ENCODE measurements at places on chromosomes 2 and 18.

GRCh38 chr18:63105636-63106316 lies 213.8 kb downstream of the BCL2 start:
- no peak for DNase-seq

- no peak for DNase-seq
Measured at GRCh38 chr2:17122887-17123501, 395.2 kb downstream of the RAD51AP2 start.

DNA sequence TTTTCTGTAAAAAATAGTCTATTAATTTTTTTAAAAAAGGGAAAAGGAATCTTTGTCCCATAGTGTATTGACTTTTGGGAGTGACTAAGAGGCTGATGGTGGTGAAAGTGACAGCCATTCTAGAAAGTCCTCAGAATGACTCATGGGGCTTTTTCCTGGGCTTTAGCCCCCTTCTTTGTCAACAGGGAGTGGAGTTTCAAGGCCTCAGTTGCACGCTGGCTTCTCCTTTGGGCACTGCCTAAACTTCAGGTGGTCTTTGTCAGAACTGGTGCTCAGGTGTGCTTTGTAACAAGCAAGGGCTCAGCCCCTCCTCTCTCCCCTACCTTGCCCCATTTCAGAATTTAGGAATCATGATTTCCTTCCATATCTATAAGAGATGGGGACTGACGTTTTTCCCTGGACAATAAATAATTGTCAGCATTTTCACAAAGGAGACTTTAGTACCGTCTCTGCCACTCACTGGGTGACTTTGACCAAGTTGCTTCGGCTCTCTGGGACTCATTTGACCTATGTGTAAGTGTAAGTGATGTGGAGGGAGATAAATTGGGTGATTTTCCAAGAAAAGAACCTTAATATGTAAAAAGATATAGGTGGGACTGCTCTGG lies 61.2 kb upstream of the IGFBP2 start:
- no peak for DNase-seq

- DNase-seq: no peak
Measured at GRCh38 chr2:72920318-72921087, 3.2 kb downstream of the EMX1 start.

- DNase-seq: peak; percentile 44
Measured at GRCh38 chr2:70647873-70648481, 94.4 kb upstream of the TGFA start.

DNA sequence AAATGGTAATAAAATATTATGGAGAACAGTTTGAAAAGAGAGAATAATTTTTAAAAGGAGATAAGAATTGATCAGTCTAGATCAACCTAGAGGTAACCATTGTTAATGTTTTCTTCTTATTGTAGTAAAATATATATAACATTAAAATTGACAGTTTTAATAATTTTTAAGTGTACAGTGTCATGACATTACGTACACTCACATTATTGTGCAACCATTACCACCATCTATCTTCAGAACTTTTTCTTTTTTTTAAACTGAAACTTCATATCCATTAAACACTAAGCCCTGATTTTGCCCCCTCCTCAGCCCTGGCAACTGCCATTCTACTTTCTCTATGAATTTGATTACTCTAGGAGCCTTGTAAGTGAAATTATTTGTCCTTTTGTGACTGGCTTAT lies 121.1 kb downstream of the LDLRAD4 start:
- no peak for DNase-seq

GRCh38 chr18:48859311-48860268 lies 91.2 kb downstream of the SMAD7 start:
- DNase-seq: peak; percentile 93

DNA sequence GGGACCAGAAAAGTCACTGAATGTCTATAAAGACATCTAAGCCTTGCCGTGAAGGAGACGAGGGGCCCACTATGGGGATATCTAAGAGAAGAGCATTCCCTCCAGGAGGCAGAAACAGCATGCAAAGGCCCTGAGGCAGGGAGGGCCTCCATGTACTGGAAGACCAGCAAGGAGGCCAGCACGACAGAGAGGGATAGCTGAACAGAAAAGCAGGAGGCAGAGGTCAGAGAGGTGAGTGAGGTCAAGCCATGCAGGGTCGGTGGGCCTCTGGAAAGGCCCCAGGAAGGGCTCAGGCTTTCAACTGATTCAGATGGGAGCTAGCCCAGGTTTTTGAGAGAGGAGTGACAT lies 5.7 kb downstream of the TRABD2A start:
- no peak for DNase-seq

DNA sequence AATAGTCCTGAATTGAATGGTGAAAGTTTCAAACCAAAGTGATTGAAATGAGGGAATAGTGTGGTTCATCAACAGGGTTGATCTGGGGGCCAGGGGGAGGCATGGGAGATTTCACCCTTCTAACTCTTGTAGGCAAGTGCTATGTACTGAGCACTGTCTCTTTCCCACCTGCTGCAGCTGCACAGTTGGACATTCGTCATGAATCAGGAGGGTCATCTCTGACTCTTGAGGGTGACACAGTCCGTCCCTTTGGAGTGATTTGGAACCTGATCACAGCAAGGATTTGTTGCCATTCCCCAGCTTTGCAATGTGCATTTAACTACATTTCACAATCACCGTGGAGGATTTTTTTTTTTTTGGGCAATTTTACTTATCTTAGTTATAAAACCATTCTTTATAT lies 224.6 kb downstream of the PHLPP1 start:
- DNase-seq: no peak

DNA sequence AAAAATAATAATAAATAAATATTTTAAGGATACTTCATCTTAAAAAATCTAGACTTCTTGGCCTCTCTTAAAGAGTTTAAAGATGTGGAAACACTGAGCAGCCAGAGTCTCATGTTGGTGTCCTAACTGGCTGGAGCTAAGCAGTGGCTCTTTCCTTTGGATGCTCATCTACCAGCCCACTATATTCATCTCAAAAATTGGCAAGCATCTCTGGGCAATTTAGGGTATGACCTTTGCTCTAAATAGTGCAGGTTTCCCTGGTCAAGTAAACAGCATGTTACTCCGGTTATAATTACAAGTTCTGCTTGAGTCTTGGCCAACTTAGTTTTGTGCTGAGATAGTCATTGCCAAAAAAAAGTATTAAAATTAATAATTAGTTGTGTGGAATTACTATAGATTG lies 117.8 kb downstream of the TTC27 start:
- no peak for DNase-seq

DNA sequence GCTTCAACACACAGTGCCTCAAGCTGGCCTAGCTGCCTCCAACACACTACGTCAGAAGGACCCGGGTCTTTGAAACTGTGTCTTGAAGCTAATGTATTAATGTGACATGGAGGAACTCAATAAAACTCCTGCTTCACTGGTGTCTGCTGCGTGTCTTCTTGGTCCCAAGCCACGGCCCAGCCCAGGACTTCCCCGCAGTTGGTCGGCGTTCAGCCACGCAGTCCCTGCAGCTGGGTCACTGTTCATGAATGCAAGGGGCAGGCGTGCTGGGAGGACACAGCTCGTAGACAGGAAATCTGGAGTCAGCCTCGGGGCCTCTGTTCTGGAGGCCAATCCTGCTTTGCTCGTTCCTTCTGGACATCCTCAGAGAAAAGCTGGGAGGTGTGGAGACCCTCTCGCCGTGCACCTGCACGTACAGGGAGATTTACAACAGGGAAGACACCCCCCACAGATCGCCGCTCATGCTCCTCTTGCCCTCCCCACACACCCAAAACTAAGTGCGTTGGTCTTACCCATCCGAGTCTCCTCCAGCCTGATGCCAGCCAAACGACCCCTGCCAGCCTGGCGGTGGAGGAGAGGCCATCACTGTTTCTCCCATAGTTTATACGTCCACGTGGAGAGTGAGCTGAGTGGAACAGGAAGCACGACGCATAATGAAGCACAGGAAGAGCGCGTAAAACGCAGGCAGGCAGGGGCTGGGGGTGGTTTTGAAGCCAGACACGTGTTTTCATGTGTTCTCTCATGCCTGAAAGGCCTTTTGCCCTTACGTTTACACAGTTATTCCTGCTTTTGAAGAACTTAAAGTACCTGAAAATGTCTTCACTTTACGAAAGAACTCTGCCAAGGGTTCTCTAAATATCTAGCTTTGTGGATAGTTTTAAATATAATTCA lies 39.7 kb downstream of the ADI1 start:
- no peak for DNase-seq

DNA sequence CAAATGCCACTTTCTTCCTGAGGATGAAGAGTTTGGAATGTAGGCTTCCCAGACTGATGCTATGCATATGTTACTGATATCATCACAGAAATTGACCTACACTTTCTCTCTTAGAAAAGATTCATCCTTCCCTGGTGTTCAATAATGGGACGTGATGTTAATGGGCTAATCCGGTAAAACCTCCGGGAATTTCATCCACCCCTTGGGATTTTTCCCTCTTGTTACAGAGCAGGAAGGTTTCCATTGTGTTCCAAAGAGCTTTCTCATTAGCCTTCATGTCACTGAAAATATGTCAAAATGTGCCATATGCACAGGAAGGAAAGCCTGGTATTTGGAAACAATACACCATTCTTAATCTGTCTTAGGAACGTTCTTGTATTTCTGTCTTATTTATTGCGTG lies 20.7 kb downstream of the ALPK2 start:
- DNase-seq: no peak

GRCh38 chr2:206824993-206825392 lies 59.6 kb downstream of the FASTKD2 start:
- DNase-seq: no peak

- DNase-seq: no peak
Measured at GRCh38 chr2:152420363-152420762, 85.4 kb downstream of the FMNL2 start.

GRCh38 chr2:59905731-59906130 lies 647.7 kb downstream of the BCL11A start:
- DNase-seq: no peak

DNA sequence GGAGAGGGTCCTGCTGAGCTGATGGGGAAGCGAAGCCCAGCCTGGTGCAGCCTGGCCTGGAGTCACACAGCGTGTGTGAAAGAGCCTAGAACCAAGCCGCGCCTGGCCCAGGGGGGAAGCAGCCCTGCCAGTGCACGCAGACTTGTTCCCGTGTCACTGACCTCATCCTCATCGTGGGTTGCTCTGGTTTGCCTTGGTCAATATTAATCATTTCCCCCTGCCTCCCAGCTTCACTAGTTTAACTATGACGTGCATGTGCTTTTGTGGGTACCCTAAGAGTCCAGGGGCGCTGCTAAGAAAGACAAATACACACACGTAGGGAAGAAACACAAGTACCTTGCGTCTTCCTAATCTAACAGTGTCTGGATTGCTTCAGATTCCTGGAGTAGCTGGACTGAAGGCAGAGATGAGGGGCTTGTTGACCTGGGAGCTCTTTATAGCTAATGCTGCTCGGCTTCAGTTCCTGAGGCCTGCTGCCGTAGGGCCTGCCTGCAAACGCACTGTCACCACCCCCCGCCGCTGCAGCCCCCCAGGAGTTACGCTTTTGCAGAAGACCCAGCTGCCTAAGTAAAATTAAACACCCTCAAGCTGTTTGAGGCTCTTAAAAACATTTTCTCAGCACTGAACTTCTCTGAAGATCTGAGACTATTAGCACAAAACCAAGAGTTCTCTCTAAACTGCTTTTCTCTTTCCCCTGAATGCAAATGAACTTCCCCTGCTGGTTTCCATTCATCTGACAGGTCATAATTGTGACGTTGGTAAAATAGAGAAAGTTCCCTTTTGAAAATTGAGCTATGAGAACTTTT lies 159.2 kb downstream of the FAM210A start:
- peak; percentile 83 for DNase-seq

All from putamen (tissue), 1 donor.